ENCODE measurements at places on chromosomes 6 and 20.

GRCh38 chr20:16806886-16807285 is 58.7 kb downstream of the OTOR start:
- no peak for DNase-seq

DNA sequence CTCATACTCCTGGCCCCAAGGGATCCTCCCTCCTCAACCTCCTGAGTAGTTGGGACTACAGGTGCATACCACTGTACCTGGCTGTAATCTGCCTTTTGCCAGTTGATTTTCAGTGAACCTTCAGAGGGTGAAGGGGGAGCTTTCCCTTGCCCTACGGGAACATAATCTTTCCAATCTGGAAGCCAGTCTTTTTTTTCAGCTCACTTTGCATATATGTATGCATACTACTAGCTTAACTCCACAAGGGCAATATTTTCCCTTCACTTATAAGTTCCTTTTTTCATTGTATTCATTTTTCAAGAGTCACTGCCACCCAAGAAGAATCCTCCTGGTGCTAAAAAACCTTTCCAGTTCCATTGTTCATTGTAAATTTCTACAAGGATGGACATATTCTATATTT is 53.4 kb upstream of the GCM1 start:
- no peak for DNase-seq

GRCh38 chr20:41386502-41387427 is 20.1 kb upstream of the EMILIN3 start:
- DNase-seq, result no peak

GRCh38 chr6:142725024-142725770 is 219.8 kb downstream of the HIVEP2 start:
- no peak for DNase-seq

GRCh38 chr20:35091816-35092523 is 637 bp downstream of the TRPC4AP start:
- DNase-seq, result peak; percentile 19

DNA sequence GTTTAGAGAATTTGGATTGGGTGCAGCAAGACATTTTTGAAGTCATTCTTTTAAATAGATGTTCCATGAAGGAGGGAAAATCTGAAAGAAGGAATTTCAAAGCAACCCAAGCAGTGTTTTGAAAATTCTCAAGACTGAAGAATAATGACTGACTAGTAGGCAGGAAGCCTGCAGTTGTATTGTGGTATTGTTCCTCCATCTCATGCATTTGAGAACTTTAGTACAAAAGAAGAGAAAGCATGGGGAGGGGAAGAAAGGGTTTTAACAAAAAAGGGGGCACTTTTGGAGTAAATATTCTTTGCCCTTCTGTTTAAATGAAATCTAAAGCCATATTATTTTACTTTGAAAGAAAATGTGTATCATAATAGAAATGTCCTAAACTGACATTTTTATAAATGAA is 6.6 kb downstream of the NCOA3 start:
- no peak for DNase-seq

GRCh38 chr6:145838305-145838704 is 23.7 kb upstream of the FBXO30 start:
- no peak for DNase-seq

GRCh38 chr6:43869792-43870659 is 100.0 kb downstream of the VEGFA start:
- DNase-seq, result no peak

DNA sequence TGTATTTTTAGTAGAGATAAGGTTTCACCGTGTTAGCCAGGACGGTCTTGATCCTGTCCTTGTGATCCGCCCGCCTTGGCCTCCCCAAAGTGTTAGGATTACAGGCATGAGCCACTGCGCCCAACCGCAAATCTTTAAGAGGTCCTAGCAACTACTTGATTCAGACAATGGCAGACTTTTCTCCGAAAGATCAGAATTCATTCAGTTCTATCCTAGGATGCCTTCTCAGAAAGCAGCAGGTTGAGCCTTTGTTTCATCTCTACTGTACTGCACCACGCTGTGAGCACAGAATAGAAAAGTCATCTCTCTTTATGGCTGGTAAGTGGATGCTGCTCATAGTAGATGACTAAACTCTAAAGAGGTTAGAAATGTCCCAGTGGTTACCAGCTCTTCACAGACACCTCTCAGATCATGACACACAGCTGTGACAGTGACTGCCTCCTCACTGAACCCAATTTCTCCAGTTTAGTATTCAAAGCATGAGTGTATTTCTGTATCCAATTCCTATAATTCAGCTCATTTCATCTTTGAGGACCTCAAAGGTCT is 6.0 kb upstream of the HSF2 start:
- DNase-seq, result no peak

- DNase-seq, result no peak
Observed at GRCh38 chr20:11128220-11128718, 454.5 kb upstream of the JAG1 start.

Data from CD4-positive, alpha-beta T cell treated with Interleukin-12 subunit alpha and Interleukin-12 subunit beta, for 1 hour (primary cell).